ENCODE measurements at places on chromosomes 5 and 9.

DNA sequence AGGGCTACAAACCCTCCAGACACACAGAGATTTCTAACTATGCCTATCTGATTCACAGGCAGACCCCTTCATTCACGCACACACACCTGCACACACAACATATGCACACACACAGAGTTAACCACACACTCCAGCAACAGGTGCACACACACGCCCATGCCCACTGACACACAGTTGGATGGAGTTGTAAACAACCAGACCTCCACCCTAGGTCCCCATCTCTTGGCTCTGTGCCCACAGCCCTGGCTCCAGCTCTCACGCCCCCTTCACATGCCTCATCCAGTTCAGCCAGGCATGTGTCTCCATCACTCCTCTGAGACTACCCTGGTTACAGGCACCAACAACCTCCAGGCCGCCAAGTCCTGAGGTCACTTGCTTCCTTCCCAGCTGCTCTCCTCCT lies 61.1 kb downstream of the PSD2 start:
- no peak for DNase-seq

DNA sequence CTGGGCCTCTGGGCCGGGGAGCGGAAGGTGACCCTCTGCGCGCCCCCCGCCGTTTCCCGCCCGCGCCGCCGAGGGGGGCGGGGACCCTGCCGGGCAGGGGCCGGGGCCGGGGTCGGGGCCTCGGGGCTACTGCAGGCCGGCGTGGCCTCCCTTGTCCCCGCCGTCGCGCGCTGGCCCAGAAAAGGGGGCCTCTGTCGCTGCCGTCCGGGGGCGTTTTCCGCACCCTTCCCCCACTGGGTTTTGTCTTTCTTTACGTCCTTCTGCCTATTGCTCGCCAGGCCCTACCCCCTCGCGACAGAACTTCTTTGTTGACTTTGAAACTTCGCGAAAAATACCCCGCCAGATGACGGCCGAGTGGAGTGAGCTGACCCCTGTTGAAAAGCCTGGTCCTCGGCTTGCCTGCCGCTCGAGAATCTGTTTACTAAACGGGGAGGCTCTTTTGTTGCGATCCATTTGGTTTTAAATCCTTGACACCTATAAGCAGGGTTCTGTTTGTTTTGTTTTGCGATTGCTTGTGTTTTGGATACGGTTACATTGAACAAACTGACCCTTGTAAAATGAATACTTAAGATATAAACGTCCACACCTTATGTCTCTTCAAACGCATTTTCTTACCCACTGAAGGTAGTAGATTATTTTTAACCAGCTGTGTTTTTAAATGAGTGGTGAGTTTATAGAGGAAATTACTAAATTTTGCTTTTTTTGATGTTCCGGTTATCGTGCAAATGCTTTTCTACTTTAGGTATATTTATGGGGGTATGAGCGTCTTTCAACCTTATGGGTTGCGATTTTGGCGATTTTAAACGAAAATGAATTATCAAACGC lies 765 bp downstream of the MARCHF6 start:
- DNase-seq = peak; percentile 28

DNA sequence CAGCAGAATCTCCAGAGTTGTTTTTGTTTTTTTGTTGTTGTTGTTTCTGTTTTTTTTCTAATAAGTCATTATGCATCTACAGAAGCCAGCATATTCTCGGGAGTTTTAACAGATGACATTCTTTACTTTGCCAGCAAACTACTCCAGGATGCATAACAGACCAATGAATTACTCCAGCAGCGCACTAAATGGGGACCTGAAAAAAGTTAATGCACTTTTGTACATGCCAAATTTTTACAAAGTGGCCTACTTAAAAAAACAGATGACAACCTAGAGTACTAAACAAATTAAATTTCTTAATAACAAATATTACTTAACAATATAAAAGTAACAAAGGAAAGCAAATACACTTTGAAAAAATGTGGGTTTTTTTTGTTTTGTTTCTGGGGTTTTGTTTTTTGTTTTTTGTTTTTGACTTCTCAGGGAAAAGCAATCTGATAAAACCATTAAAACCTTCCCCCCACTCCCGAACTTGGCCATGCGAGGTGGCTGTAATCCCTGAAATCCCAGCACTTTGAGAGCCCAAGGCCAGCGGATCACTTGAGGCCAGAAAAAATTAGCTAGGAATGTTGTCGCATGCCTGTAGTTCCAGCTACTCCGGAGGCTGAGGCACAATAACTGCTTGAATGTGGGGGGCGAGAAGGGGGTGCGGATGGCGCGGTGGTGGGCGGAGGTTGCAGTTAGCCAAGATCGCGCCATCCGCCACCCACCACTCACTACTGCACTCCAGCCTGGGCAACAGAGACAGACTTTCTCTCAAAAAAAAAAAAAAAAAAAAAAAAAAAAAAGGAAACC lies 352.4 kb downstream of the CETN3 start:
- no peak for DNase-seq

DNA sequence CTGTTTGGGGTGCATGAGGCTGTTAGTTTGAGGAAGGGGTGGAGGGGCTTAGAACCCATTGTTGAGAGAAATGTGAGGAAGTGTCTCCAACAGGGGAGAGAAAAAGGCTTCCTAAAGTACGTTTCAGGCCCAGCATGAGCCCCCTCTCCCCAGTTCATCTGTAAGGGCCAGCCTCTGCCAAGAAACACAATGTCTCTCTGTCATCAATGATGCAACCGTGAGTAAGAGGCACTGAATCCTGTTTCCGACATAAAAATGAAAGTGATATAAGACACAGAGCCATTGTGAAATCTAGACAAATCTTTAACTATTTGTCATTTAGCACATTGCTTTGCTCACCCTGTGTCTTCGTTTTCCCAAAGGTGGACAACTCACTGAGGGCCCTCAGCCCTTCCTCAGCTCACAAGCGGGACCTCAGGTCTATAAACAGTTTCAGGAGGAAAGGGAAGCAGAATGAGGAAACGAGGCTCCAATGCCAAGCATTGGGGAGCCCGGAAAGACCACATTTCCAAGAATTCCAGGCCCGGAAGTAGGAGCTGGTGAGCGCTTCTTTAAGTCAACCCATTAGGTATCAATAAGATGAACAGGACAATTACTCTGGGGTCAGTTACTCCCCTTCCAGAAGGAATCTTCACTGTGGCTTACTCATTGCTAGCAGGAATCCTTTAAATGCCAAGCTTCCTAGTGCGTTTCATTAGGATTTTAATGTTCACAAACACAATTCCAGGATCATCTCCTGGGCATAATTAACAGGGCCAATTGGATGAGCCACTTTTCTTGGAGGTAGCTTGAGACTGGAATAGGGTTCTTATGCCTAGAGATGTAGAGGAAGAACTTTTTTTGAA lies 59.0 kb upstream of the KLF4 start:
- no peak for DNase-seq

GRCh38 chr5:107389130-107389774 lies 281.5 kb downstream of the EFNA5 start:
- DNase-seq = no peak

DNA sequence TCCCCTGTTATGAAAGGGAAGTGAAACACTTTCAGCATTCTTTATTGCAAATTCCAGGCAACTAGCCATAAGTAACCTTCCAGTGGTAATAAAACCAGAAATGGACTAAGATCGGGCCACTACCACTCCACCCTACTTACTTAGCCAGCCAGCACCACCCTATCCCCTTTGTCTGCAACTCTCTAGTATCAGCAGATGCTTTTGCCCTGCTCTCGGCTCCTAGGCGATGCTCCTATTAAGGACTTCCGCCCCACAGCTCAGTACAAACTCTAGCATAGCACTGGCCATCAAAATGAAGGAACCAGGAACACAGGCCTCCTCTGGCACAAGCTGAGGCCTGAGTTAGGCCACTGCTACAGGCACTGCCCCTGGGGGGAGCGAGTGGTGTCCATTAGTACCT lies 81.2 kb downstream of the GLDC start:
- DNase-seq = no peak

DNA sequence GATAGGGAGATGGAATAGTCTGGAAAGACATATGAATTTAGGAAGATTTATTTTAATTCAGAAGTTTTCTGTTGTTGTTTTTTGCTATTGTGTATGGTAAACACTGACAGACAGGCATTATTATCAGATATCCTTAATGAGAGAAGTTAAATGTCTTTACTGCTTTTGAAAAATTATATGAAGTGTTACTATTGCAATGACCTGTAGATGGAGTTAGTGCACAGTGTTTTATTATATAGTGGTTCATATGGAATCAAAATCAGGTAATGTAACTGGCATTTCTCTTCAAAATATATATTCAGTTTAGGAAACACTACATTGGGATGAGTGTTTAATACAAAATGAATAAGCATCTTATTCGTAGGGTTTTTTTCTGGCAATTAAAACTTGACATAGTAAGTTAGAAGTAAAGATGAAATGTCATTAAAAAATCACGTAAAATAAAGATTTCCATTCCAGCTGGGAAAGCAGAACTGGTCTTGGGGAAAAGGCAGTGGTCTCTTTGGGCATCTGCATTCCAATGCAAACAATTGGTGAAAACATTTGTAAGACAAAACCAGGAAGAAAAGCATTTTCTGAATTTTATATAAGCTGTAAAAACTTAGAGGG lies 3.9 kb downstream of the GABRA1 start:
- no peak for DNase-seq

- DNase-seq = no peak
Observed at GRCh38 chr9:137851516-137852267, 25.9 kb upstream of the CACNA1B start.

- DNase-seq = no peak
Observed at GRCh38 chr5:158126442-158127405, 267.8 kb upstream of the CLINT1 start.

DNA sequence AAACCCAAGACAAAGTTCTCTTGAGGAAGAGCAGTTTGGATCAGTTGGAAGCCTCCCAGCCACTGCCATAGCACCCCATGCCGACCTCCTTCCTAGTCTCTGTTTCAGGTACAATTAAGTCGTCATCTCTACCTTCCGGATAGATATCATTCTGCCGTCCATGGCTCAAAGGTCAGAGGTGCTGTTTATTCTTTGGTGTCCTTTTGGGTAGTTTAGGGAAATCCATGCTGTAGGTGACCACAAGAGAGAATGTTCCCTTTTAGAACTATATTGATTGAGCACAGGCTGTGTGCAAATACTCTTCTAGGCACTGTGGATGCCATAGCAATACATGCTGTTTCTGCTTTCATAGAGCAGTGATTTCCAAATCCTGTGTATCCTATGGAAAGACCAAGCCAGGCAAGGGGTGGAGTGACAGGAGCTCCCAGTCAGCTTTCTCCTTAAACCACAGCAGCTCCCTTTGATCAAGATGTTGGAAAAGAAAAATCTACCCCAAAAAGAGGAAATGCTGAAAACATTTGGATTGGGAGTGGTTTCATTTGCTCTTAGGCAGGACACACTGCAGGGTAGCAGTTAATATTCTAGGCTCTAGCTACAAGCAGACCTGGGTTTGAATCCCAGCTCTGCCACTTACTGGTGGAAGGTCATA lies 127.9 kb downstream of the PALM2AKAP2 start:
- no peak for DNase-seq

- no peak for DNase-seq
Observed at GRCh38 chr5:87909382-87909781, 359.3 kb downstream of the TMEM161B start.

DNA sequence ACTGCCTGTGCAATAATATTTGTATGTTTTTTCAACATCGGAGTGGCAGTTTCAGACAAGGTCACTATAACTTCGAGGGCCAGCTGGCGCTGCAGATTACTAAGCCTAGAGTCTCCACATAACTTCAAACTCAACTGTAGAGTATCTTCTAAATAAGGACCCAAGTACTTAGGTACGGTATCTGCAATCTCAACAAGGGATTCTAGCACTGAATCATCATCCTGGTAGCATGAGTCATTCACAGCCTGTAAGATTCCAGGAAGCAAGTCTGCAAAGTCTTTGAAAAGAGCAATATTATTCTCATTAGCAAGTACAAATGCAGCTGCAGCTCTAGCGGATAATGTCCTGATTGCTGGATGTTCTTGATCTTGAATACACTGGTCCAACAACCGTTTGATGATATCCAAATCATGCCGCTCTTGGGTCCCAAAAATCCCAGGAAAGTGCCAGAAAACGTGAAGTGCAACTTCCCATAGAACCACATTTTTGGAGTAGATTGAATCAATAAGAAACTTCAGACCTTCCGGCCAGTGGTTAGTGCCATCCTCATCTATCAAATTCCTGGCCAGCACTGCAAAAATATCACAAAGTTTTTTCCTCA lies 654 bp downstream of the RANBP6 start:
- DNase-seq = peak; percentile 2

GRCh38 chr9:36991516-36992134 lies 42.4 kb downstream of the PAX5 start:
- no peak for DNase-seq

DNA sequence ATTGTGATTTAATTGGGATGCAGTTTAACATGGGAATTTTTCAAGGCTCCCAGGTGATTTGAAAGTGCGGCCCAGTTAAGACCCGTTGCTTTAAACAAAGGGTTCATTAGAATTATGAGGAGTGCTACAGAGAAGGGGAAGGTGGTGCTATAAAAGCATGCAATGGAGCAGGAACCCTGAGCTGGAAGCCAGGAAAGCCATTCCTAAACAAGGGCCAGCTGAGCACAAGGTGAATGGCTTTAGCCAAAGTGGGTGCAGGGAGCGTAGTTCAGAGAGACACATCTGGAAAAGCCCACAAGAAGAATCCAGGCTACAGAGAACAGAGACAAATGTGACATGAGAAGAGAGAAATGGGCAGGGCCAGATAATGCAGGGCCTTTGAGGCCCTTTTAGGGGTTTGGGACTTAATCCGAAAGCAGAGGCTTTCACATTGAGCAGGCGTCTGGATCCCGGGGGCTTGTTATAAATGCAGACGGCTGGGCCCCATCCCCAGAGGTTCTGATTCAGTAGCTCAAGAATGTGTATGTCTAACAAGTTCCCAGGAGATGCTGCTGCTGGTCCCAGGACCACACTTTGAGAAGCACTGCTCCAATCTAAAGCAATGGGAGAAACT lies 138.1 kb upstream of the WWC1 start:
- no peak for DNase-seq

GRCh38 chr9:112348257-112349007 lies 15.0 kb upstream of the PTBP3 start:
- peak; percentile 76 for DNase-seq

DNA sequence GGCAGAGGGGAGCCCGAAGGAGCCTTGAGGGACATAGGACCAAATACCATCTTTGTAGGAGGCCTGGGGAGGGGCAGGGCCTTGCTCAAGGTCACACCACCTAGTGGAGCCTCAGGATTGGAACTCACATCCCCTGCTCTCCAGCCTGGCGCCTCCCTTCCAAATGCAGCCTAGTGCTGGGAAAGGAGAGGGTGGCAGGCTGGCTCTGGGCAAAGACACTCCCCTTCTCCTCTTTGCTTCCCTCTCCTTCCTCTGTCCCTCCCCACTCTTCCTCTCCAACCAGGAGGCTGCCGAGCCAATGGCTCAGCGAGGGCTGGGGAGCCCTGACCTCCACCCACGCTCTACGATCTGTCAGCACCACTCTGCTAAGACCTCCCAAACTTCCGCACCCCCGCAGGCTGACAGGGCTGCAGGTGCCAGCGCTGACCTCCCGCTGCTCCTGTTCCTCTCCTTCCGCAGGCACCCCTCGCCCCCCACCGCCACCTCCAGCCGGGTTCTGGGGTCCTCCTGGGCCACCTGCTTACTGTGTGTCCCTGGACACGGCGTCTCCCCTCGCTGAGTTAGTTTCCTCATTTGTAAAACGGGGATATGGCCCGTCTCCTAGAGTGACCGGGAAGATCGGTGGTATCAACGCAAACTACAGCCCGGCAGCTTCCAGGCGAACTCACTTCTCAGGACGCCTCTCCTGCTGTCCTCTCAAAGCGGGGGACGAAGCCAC lies 52.9 kb downstream of the C9orf50 start:
- DNase-seq = no peak
